ENCODE measurements at places on chromosomes 2 and 18.

- DNase-seq: no peak
These were observed 737.6 kb downstream of the LRP1B start for GRCh38 chr2:141393214-141393545.

DNA sequence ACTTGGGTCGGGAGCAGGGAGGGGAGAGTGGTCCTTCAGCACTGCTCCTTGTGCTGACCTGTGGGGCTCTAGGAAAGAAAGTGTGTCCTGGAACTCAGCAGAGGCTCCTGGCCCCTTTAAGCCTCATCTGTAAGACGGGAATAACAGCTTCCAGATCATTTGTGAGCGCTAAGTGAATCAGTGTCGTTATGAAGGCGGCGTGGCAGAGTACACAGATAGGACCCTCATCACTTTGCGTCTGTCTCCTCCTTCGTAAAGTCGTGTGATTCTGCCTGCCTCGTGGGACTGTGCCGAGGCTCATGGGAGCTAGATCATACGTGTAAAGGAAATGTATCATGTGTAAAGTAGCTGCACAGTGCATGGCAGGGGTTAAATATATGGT is 18.6 kb downstream of the COLEC11 start:
- DNase-seq: no peak

DNA sequence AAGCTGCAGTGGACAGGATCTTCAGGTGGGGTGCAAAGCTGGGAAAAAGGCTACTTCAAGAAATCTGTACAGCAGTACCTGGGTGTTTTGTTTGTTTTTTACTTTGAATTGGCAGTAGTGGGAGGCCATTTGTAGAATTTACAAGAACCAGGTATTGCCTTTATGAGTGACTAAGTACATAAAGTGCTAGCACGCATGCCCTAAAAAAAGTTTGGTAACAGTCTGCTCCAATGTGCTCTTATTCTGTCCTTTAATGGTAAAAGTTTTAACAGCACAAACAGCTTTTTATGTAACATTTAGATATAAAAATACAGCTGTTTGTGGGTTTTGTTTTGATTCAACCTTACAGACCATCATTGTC is 17.2 kb downstream of the REV1 start:
- no peak for DNase-seq

DNA sequence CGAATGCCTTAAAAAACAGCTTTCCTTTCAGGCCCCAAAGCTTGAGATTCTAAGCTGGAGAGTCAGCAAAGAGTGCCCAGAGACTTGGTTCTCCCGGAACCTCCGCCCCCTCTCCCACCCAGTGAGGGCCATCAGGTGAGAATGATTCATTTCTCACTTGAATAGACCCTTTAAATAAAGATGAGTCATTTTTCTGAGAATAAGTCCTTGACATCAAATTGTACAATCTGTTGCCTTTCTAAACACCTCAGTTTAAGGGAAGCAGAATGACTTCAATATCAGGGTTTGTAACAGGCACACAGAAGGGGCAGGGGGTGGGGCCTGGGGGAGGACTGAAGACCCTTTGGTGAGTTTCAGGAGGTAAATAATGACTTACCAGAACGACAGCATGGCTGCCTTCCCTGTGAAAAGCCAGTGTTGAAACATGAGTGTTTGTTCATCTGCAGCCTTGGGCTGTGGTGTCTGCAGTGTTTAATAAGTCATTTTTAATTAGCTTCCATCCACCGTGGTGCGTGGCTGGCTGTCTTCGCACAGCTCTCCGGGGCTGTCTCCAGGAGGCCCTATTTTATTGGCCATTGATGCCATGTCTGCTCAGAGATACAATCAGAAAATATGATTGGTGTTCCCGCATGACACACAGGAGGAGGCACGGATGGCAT is 134.9 kb upstream of the ZNF236 start:
- no peak for DNase-seq

GRCh38 chr2:226649871-226650660 is 149.6 kb downstream of the IRS1 start:
- DNase-seq: peak; percentile 78

DNA sequence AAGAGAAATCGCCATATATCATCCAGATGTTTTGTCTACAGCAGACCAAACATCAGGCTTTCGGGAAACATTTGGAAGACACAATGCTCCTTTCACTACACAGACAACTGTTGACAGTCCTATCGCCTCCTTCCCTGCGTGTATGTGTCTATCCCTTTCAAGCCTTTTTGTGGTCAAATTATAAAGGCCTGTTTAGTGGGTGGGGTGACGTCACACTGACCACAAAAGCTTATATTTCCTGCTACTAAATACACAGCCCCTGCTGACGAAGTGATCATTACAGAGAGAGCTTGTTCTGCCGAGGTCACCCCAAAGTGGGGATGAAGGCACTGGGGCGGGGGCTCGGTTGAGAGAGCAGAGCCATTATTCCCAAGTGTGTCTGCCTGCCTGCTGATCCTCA is 302.7 kb upstream of the TNP1 start:
- no peak for DNase-seq

- no peak for DNase-seq
These were observed 24.8 kb downstream of the FBLN7 start for GRCh38 chr2:112162956-112163355.

GRCh38 chr18:24112464-24112863 is 26.4 kb upstream of the CABYR start:
- DNase-seq: no peak

GRCh38 chr2:10043906-10044601 is 704 bp downstream of the KLF11 start:
- peak; percentile 88 for DNase-seq

DNA sequence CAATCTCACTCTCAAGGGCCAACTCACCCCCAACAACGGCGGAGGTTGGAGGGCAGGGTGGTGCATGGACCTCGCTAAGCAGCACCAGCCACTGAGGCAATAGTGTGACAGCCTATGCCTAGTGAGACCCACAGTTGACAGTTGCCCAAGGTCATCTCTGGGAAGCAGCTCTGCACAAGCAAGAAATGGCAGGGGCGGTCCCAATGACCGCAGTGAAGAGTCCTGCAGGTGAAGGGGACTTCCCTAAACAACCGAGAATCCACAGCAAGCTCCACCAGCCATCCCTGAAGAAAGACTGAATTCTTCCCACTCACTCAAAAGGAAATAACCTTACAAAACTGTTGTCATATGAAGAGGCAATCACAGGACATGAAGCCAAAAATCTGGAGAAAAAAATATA is 313.4 kb upstream of the ID2 start:
- no peak for DNase-seq

GRCh38 chr2:231518771-231519170 is 11.5 kb downstream of the NMUR1 start:
- no peak for DNase-seq
